ENCODE measurements at places on chromosomes 7 and 10.

GRCh38 chr7:152910545-152911225, 151.1 kb downstream of the ACTR3B start:
- DNase-seq: no peak

DNA sequence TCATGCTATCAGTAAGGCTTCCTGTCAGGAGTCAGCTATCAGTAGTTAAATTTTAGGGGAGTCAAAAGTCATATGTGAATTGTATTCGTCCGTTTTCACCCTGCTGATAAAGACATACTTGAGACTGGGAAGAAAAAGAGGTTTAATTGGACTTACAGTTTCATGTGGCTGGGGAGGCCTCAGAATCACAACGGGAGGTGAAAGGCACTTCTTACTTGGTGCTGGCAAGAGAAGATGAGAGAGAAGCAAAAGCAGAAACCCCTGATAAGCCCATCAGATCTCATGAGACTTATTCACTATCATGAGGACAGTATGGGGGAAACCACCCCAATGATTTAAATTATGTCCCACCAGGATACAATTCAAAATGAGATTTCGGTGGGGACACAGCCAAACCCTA, 47.1 kb downstream of the KLF6 start:
- no peak for DNase-seq

DNA sequence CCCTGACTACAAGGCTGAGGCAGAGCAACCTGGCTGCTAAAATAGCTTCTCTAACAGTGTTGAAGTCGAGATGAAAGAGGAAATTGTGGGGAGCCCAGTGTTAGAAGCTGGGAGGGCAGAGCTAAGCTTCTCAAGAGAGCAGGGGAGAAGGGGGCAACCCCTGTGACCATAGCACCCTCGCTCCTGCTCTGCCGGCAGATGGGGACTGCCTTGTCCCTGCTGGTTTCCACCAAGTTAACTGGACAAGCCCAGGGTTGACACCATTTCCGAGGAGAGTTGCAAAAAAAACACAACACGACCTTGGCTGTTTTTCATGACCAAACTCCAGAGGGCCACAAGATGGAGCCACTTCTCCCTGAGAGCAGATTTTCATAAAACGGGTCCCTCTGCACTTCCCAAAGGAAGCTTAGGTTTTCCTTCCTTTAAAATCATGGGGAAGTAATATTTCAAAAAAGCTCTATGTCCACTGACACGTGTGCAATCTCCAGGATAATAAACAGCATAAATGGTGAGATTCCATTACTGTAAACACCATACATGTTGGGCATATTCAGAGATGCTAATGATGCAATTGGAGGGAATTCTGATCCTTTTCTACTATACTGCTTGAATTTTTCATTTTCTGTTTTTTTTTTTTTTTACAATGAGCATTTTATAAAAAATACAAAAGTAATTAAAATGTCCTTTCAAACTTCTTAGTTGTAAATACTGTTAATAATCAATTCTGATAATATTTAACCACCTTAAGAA, 140.4 kb downstream of the PIP4K2A start:
- no peak for DNase-seq

- DNase-seq: no peak
Measured at GRCh38 chr7:5827755-5828154, 46.3 kb upstream of the RNF216 start.

DNA sequence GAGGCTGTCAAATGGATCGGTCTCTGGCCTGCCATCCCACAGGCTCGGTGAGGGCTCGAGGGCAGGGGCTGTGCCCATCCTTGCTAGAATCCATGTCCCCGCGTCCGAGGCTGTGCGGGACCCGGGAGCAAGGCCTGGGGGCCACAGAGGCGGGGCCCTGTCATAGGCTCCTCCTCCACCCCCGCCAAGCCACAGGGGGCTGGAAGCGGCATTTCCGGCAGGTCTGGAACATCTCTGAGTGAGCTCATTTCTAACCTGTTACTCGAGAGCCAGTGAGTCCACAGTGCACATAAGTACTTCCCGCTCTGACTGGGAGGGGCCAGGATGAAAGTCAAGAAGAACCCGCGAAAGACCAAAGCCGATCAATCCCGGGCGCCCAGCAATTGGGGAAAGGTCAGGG, 57.6 kb downstream of the NKX6-2 start:
- no peak for DNase-seq

DNA sequence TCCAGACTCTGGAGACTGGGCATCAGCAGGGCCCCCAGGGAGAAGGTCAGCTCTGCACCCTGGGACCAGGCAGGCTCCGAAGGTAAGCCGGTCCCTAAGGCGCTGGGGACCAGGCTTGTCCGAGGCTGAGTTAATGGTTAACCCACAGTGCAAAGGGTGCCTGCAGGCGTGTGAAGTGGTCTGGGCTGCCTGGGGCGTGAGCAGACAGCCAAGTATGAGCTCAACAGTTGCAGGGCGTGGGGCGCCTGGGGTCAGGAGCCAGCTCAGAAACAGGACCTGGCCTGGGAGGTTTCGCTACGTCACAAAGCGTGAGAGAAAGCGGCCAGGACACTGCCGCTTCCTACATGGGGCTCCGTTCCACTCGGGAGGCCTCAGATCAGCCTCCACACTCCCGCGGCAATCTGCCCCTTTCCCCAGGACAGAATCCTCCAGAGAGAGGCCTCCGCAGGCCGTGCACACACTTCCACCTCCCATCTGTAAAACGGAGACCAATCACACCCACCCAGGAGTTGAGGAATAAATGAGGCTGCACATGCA, 16.0 kb downstream of the PDGFA start:
- no peak for DNase-seq

DNA sequence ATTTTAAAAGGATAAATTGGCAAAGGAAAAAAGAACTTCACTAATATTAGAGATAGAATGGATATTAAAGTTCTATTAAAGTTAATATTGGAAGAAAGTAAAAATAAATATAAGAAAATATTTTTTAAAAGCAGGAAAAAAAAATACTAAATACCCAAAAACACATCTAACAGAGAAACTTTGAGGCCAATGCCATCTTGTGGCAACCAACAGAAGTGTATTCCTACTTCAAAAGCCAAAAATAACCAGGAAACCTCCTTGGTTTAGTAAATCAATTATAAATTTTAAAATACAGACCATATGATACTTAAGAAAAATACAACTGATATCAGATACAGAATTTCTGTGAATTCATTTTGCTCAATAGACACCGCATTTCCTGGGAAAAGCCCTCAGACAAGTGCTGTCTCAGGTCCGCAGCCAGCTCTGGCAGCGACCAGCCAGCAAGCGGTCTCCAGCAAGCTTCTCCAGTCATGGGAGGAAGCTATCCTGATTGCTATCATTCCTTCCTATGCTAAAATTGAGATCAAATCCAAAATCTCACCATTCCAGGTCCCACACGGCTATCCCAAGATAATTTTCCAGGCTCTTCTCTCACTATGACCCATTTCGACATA, 65.3 kb downstream of the LMBR1 start:
- DNase-seq: no peak

- no peak for DNase-seq
Measured at GRCh38 chr10:126609566-126609965, 60.9 kb downstream of the C10orf90 start.

GRCh38 chr7:94352887-94353286, 41.8 kb upstream of the COL1A2 start:
- no peak for DNase-seq

DNA sequence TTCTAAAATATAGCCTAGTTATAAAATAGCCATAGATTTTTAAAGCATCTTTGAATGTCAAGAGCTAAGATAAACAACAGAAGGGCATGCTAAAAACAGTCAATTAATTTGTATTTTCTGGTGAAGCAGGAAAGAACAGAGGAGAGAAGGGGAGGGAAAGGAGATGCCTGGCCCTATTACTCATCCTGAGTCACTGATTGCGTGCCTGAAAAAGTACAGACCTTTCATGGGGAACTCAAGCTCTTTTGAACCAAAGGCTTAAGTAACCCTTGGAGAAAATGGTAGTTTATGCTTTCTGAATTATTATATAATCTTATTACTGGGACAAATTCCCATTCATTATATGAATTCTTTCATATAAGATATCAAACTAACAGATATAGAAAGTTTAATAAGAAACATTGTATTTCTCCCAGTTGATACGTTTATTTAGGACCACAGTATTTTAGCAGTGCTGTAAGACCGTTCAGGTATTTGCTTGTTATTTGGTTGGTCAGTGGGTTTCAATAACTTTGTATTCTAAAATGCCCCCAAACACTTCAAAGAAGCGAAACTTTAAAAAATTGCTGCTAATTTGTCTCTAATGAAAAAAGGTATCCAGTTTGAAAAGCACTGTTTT, 151.3 kb downstream of the HGF start:
- DNase-seq: no peak

- DNase-seq: no peak
Measured at GRCh38 chr7:56537477-56537876, 421.3 kb upstream of the NUPR2 start.

GRCh38 chr7:137081321-137082093, 213.1 kb downstream of the CHRM2 start:
- DNase-seq: no peak

DNA sequence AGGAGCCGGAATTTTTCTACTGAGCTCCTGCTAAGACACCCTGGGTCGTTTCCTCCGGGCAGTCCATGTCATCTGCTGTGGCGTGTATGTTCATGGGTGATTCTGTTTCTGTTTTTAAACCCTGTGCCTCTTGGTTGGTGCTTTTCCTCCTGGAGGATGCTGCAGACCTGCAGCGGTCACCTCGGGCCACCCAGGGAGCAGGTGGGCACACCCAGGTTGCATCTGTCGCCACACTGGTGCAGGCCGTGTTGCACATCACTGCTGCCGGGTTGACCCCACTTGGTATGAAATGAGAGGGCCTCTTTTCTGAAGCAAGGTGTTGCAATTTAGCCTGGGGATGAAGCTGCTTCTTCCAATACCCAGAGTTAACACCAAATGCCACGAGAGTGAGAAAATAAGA, 127.2 kb downstream of the CUX1 start:
- no peak for DNase-seq

DNA sequence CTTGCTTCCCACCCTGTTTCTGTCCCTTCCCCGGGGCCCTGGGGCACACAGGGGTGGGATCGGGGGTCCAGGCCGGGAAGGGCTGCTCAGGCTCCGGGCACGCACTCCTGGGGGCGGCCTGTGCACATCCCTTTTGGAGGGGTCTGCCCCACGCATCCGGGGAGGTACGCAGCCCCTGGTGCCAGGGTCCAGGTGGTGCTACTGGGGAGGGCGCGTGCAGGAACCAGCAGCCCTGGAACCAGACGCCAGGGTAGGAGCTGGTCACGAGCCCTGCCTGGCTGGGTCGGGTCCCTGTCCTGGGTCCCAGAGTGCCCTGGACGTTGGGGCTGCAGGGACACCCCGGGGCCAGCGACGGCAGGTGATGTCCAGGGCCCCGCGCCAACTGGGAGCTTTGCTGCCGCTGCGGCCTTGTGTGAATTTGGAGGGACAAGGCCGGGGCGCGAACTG, 53.4 kb downstream of the GLRX3 start:
- no peak for DNase-seq

DNA sequence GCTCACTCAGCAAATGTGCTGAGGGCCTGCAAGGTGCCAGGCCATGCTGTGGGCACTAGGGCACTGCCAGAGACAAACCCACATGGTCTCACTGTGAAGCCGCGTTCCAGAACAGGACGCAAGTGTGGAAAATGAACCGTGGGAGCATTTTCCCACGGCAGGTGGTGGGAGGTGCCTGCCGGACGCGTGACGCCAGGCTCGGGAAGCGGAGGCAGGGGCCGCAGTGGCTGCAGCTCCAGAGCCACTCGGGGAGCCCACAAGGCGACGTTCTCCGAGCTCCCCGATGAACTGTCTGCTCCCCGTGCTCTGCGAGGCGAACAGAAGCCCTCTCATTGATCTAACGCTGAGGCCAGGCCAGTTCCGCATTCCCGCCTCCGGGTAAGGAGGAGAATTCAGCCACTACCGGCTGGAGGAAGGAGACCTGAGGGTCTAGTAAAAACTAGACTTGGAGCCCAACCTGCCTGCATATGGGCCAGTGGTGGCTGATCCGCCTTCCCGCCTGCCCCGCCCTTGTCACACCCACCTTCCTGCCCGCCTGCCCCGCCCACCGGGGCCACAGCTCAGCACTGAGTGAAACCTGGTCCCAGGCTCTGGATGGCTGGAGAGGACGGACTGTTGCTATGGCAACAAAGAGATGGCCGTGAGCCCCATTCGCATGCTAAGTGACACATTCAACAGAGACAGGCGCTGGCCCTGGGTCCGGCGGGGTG, 13.1 kb downstream of the ADGRA1 start:
- DNase-seq: no peak

DNA sequence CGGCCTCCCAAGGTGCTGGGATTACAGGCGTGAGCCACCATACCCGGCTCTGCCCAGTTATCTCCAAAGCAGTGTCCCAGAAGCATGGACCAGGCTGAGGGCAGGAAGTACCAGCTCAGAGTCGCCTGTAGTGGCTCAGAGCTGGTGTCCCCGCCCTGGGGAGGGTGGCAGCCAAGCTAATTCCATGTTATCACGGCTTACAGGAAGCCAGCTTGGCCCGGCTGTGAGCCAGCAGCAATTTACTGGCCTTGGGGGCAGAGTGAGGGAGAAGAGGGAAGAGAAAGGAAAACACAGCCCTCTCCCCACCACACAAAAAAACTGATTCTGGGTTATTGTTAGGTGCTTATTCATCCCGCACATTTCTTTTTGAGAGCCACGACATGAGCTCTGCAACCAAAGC, 88.1 kb downstream of the HIP1 start:
- DNase-seq: no peak

DNA sequence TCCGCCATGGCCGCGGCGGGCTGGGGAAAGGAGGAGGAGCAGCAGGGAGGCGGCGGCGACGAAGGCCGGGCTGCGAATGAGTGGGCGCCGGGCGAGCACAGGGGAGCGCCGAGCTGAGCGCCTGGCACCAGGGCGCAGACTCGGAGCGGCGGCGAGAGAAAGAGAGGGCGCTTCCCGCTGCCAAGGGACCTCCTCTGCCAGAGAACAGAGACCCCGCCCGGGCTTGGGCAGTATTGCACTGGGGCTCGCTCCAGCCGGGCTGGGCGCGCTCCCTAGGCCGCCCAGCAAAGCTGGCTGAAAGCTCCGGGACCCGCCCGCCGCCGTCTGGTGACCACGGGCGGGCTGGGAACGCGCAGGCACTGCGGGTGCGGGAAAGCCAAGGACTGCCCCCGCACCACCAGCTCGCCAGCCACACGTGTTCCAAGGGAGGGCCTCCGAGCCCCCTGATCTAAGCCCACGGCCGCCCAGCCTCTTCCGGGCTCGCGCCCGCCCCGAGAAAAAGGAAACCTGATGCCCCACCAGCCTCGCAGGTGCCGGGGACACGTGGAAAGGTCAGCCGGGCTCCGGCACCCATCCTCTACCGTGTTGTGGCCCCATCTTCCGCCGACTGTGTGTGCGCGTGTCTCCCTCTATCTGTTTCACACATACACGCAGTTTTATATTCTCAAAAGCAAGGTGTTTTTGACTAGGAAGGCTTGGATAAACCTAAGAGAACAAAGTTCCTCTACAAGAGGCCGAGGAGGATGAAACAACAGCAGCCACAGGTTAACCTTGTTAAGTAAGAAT, at the start of gene CCDC6:
TSS of gene CCDC6 (minus strand) at position 140 of the 786 bp plus-strand sequence. CDS start at position 8, 132 bp downstream.
- peak; percentile 31 for DNase-seq

Measured in NCI-H187 treated with DMSO at 0.1 percent for 48 hours (cell line).